ENCODE measurements at places on chromosomes 7 and 10.
A peak's percentile ranks its signal among the peaks of the same experiment; 100 is the strongest.

GRCh38 chr7:115618676-115619075 lies 411.9 kb downstream of the TFEC start:
- DNase-seq: peak; percentile 8

DNA sequence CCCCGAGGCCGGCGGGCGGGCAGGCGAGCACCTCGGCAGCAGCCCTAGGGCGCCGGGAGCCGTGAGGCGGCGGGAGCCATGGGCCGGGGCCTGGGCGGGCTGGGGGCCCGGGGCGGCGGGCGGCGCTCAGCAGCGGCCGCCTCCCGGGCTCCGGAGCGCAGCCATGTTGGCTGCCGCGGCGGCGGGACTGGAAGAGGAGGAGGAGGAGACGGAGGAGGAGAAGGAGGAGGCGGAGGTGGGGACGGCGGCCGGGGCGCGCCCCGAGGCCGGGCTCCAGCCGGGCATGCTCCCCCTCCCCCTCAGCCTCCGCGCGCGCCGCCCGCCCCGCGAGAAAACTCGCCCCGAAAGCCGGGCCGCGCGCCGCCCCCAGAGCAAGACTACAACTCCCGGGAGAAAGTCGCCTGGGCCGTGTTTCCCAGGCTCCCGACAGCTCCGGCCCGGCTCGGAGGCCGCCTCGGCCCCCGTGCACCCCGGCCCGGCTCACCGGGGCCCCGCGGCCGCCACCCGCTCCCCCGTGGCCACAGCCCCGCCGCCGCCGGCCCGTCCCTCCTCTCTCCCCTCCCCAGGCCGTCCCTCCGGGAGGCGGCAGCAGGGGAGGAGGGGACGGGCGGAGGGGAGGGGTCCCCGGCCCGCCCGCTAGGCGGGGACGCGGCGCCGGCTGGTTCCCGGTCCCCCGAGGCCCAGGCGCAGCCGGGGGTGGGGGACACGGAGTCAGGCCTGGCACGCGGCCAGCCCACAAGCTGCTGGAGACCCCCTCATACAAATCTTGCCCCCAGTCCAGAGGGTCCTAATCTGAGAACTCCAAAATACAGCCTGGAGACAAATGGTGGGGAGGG lies at the start of gene DLG5:
TSS of gene DLG5 (minus strand) at position 190 of the 836 bp plus-strand sequence. CDS start 235 bp downstream, outside the sequence.
- DNase-seq: no peak

DNA sequence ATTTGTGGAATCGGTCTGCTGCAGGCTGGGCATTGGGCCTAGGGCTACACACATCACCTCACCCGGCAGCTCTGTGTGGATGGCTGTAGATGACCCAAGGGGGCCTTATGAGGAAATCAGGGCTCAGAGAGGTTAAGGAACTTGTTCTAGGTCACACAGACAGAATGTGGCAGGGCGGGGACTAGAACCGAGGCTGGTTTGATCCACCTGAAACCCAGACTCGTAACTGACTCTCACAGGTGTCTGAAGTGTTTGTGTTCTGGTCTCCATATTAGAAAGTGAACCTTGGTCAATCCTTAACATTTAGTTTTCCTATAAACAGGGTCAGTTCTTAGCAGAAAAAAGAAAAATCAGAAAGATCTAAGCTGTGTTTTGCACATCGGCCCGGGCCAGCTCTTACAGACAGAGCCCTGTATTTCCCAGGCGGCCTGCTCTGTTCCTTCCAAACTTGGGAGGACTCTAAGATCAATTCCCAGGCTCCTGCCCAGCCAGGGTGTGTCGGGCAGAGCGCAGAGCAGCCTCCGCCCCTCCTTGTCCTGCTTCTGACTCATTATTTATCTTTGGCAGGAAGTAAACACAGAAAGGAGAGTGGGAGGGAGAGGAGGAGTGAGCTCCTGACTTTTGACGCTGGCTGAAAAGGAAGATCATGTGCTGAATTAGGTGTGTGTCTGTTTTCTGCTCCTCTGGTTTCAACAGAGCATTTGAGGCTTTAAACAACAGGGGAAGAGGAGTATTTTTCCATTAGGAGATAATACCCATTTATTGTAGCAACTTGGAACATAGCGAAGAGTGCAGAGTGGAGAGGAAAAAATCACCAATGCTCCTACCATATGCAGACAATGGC lies 74.1 kb downstream of the TACC2 start:
- DNase-seq: peak; percentile 23

DNA sequence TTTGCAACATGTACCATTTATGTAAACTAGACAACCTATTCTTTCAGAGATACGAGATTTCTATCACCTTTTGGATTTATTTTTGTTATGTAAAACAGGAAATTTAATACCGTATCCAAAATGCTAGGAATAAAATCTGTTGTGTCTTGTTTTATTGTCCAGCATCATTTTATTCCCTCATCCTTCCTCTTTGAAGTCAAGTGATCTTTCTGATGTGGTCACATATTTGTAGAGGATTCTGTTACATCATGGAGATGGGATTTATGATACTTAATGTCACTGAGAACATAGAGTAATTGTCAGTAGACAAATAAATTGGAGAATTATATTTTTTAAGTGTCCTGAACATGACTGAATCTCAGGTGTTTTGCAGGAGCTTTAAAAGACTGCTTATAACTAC lies 64.7 kb downstream of the ZNF277 start:
- no peak for DNase-seq

DNA sequence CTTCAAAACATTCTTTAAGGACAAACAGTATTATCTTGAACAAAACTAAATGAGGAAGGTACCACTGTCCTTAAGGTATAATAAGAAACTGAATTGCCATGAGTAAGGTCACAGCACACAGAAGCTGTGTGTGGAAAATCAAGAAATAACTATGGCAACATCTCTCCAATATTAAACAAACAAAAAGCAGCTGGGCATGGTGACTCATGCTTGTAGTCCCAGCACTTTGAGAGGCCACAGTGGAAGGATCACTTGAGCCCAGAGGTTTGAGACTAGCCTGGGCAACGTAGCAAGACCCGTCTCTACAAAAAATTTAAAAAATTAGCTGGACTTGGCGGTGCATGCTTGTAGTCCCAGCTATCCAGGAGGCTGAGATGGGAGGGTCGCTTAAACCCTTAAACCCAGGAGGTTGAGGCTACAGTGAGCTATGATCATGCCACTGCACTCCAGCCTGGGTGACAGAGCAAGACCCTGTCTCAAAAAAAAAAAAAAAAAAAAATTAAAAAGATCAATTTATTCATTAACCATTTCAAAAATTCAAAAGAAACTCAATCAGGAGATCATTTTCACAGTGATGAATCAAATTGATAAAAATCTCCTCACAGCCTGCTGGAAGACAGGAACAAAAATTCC lies 195.4 kb downstream of the SKIDA1 start:
- peak; percentile 43 for DNase-seq

- no peak for DNase-seq
These were observed 7.3 kb downstream of the CYP2E1 start for GRCh38 chr10:133534417-133534816.

DNA sequence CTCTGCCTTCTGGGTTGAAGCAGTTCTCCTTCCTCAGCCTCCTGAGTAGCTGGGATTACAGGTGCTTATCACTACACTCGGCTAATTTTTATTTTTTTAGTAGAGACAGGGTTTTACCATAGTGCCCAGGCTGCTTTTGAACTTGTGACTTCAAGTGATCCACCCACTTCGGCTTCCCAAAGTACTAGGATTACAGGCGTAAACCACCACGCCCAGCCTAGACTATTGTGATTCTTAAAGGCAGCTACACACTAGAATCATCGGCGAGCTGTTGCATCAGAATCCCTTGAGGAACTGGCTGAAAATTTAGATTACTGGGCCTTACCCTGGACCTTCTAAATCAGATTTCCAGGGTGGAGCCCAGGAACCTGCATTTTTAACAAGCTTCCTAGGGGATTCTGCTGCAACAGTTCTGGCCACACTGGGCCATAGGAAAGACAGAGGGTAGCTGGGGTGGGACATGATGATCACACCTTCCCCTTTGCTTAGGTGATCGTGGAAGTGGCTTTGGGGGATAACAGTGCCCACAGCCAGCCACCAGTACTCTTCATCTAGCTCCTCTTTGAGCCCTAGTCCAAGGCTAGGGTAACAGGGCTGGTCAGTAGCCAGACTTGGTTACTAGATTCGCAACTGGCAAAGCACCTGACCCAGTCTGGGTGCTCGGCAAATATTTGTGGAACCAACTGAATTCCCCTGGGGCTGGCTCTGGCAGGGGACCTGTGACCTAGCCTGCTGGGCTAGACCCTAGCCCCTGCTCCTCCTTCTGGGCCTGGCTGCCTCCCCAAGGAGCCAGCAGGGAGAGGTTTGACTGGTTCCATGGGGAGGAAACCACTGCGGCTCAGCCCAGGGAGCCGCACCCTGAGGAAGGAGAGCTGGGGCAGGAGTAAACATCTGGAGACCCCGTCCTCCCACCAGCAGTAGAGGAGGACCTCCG lies 67.1 kb upstream of the DUSP5 start:
- DNase-seq: no peak
